ENCODE measurements at places on chromosomes 2 and 18.

- no peak for DNase-seq
These were observed 67.5 kb downstream of the CSRNP3 start for GRCh38 chr2:165536851-165537499.

- no peak for DNase-seq
These were observed 108.5 kb upstream of the UNC80 start for GRCh38 chr2:209663139-209663538.

GRCh38 chr2:37367984-37368383, 23.6 kb downstream of the QPCT start:
- DNase-seq = no peak

- DNase-seq = no peak
These were observed 217.1 kb downstream of the KLHL29 start for GRCh38 chr2:23602116-23602515.

DNA sequence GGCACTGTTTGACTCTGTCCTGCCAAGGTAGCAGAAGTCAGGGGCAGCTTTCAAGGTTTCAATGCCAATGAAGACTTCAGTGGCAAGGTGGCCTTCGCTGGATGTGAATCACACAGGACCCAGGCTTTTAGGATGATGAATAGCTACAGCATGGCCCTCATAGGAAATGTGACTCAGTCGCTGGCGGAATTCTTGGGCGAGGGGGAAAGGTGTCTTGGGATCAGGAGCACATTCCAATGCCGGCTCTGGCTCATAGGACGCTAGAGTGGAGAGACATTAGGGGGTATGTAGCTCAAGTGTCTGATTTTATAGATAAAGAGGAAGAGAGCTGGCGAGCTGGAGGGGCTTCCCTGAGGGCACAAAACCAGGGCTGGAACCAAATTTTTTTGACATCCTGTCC, 68.6 kb downstream of the SMIM21 start:
- DNase-seq = no peak

DNA sequence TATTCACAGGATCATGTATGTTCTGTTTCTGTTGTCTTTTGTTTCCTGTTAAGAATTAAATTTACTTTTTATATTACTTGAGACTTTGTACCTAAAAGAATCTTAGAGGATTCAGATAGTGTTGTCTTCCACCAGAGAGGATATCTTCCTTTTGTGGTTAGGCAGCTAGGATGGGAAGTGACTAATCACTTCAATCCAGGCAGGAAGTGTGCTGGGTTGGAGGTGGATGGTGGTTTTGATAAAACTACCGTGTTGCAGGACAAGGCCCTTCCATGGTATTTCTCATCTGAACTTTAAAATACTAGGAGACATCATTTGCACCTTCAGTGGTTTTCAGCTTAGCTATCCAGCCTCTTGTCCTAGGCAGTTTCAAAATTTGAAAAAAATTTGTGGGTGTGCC, 728.6 kb upstream of the CDH2 start:
- peak; percentile 47 for DNase-seq

- DNase-seq = no peak
These were observed 480.6 kb upstream of the HS6ST1 start for GRCh38 chr2:128799284-128799552.

GRCh38 chr18:42032447-42032846, 77.4 kb downstream of the PIK3C3 start:
- no peak for DNase-seq

DNA sequence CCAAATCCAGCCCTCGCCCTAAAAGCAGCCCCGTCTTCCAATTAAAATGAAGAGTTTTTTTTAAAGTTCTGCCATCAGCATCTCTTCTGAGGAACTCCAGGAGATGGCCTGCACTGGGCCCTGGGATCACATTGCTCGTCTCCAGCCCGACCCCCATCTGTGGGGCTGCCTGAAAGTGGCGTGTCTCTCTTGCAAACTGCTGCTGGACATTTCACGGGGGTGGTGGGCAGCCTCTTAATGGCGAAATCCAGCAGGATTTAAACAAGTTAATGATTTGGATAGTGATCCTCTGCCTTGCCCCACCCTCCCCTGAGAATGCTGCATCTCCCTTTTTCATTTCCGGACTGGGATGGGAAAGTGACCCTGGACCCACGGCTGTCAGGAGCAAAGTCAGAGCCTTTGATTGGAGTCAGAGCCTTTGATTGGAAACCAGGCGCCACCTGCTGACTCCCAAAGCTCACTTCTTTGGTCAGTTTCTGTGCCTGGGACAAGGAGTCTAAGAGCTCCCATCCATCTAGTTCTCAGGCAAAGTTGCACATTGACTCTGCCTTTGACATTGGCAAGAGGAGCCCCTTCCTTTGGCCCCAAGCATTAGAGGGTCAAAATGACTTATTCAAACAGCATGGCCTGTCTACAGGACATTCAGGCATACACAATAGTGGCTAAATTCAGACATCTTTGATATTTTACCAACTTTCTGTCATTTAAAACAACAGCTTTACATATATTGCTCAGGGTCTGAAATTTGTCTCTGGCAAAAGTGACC, 155.2 kb downstream of the SH3BP4 start:
- no peak for DNase-seq

All from non-pigmented ciliary epithelial cell (primary cell).